ENCODE measurements at places on chromosomes 13 and 19. TPM values are rescaled to one million over a fixed set of nuclear protein-coding genes. Genes with fewer than 3 reads are reported as not detected.

- DNase-seq, result no peak
Observed at GRCh38 chr19:45526143-45526542, 18.9 kb downstream of the VASP start.

- DNase-seq, result peak; percentile 61
Observed at GRCh38 chr19:49205114-49205513, 47.5 kb downstream of the TRPM4 start.

- no peak for DNase-seq
Observed at GRCh38 chr19:1170938-1171754, 2.9 kb downstream of the SBNO2 start.

GRCh38 chr19:3544742-3545668 is 6.0 kb downstream of the TEKTIP1 start:
- peak; percentile 86 for DNase-seq

DNA sequence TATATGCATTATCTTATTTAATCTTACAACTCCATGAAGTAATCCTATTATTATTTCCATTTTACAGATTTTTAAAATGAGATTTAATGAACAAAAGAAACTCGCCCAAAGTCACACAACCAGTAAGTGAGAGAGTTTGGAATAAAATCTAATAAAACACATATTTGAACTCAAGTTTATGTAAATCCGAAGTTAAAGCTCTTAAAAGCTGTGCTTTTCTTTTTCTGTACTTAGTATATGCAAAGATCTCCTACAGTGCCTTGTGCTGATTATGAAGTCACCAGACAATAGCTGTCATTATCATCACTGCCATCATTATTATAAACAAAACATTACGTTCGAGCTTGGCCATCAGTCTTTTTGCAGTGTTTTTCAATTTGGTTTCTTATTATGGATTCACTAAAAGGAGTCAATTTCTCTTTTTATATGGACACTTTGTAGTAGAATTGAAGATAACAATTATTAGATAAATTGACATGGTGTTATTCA is 29.7 kb upstream of the ENOX1 start:
- no peak for DNase-seq

- no peak for DNase-seq
Observed at GRCh38 chr19:535017-535835, 3.7 kb downstream of the CDC34 start.

DNA sequence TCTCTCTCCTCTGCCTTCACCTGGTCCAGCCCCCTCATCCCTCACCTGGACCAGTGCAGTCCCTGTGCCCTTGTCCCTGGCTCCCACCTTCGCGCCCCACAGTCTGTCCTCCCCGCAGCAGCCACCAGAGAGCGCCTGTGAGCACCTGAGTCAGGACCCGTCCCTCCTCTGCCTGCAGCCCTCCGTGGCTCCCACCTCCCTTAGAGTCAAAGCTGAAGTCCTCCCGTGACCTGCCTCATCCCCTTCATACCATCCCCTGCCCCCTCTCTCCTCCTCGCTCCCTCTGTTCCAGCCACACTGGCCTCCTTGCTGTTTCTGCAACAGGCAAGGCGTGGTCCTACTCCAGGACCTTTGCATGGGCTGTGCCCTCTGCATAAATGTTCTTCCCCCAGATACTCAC is 10.3 kb downstream of the CELF5 start:
- DNase-seq, result peak; percentile 66

- DNase-seq, result no peak
Observed at GRCh38 chr19:29636553-29637360, 28.5 kb upstream of the PLEKHF1 start.

DNA sequence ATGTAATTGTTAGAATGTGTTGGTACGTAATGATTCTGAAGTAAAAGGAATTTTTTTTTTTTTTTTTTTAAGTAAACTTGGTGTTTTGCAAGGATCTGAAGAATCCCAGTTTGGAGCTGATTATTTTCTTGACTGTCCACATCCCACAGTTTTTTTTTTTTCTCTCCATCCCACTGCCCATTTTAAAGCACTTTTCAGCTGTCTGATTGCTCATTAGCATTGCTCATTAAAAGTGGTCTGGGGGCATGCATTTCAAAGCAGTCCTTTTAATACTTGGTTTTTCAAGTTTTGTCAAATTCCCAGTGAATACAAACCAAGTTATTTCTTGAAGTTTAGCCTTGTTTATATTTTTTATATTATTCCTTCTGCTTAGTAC is 44.1 kb downstream of the SLAIN1 start:
- no peak for DNase-seq

GRCh38 chr13:19927117-19927748 is 31.3 kb upstream of the ZMYM2 start:
- peak; percentile 75 for DNase-seq

- no peak for DNase-seq
Observed at GRCh38 chr13:79780240-79780639, 299.3 kb downstream of the NDFIP2 start.

- no peak for DNase-seq
Observed at GRCh38 chr19:28294395-28294794, 918.6 kb downstream of the UQCRFS1 start.

DNA sequence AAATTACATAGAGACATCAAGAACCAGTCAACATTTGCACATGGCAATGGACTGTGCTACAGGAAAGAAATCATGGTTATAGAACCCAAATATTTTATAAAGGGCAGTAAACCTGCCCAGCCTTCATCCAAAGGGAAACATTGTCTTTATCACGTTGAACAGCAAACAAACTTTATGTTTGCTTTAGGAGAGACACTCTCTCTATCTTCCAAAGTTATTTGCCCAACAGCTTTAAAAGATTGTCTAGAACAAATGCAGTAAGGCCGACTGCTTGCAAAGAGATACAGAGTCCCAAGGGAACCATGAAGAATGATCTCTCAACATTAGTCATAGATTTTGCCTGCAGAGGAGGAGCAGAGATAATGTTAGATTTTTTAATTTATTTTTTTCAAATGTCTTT is 1323.5 kb upstream of the SLC10A2 start:
- DNase-seq, result no peak

DNA sequence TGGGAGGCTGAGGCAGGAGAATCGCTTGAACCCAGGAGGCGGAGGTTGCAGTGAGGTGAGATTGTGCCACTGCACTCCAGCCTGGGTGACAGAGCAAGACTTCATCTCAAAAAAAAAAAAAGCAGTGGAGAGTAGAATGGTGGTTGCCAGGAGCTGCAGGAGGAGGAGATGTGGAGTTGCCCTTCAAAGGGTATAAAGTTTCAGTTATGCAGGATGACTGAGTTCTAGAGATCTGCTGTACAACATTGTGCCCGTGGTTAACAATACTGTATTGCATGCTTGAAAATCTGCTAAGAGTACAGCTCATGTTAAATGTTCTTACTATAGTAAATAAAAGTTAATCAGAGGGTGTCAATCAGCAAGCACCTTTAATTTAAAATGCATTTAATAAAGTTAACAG is 28.4 kb upstream of the LATS2 start:
- DNase-seq, result no peak

DNA sequence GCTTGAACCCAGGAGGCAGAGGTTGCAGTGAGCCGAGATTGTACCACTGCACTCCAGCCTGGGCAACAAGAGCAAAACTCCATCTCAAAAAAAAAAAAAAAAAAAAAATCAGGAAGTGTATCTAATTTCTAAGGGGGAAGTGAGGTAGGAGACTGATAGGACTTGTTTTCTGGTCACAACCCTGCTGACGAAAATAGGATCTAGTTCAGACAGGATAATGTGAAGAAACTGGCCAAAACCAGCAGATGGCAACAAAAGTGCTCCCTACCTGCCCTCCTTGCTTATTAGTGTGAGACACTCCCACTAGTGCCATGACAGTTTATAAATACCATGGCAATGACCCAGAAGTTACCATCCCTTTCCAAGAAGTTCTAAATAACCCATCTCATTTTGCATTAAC is 36.0 kb upstream of the KPNA3 start:
- DNase-seq, result peak; percentile 51

DNA sequence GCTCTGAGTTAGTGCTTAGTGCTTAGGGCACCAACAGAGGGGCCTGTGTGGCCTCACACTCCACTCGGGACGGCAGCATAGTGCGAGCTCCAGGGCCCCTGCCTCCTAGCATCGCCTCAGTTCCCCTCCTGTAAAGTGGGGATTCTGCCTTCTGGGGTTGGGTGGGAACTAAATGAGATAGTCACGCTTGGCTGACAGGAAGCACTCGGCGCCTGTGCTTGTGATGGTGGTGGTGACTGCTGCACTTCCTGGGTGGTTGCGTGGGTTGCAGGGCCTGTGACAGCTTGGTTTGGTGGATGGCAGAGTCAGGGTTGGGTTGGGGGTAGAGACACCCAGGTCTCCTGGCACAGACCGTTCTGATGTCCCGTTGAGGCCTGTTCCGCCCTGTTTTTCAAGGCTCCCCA is 7.7 kb downstream of the PLEKHF1 start:
- DNase-seq, result peak; percentile 30

DNA sequence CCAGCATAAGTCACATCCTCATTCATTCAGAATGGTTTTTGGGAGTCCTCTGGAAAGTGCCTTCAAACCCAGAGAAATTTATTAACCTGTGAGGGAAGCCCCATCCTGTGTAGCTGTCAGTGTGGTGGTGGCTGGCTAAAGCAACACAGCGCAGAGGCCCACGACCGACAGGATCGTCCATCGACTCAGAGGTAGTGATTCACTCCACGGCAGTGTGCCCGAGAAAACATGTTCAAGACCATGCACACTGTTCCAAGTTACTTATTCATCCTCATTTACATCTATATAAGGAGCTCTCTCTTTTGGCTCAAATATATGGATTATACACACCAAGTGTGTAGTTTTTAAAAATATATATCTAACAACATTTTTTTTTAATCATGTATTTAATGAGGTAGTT is 96.3 kb upstream of the SLC15A1 start:
- DNase-seq, result no peak

DNA sequence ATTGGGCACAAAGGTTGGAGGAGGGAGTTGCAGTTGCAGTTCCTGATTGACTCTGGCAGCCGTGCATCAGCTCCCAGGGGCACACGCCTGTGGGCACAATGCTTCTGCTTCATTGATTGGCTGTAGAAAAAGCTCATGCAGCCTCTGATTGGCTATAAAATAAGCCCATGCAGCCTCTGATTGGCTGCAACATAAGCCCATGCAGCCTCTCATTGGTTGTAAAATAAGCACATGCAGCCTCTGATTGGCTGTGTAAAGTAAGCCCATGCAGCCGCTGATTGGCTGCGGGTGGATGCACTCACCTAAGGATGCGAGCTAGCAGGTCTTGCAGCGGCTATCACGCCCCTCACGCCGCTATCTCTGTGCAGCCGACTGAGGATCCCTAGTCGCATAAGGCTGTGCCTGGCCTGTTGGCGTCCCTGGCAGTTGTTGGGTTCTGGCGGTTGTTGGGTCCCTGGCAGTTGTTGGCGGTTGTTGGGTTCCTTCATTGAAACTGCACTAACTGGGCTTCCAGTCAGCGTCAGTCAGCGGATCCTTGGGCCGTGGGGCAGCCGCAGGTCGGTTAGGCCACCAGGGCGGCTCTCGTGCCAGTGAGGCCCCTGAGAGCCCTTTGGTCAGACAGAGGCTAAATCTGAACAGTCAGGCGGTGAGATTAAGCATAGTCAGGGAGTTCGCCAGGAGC is at the start of gene SIGLECL1:
SIGLECL1 (plus strand) TSS at position 295 of the 682 bp plus-strand sequence. CDS start 12,993 bp downstream, outside the sequence.
- peak; percentile 68 for DNase-seq

- no peak for DNase-seq
Observed at GRCh38 chr19:12825254-12826131, 8.9 kb downstream of the RTBDN start.

GRCh38 chr13:99605420-99606323 is 104.4 kb downstream of the TM9SF2 start:
- peak; percentile 68 for DNase-seq

DNA sequence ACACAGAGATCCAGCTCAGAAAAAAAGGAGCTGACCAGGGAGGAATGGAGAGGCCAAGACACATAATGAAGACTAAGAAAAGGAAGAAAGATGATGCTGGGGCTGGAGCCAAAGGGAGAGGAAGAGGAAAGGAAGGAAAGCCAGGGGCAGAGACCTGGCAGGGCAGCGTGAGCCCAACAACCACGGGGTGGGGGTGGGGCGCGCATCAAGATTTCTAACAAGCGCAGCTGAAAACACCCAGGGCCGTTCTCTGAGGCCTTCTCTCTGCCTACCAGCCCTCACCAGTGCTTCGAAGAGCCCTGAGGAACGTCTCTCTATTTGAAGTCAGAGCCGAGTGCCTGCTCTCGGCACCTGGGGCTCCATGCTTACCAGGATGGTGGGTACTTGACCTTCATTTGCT is 23.6 kb upstream of the POU2F2 start:
- DNase-seq, result no peak

GRCh38 chr13:79548902-79549301 is 67.9 kb downstream of the NDFIP2 start:
- DNase-seq, result peak; percentile 38

DNA sequence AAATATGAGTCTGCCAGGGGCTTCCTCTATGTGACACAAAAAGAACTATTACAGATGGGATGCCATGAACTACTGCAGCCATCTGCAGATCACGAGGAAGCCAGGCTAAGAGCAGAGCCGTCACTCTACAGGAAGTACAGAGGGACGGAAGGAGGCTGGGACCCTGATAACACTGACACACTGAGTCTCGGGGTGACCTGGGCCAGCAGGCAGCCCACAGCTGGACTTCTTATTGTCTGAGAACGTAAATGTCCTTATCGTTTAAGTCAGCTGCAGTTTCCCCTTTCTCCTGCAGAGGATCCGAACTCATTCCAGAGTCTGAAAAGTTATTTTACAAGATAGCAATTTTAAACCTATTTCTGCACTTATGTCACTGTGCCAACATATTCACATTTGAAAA is 20.7 kb downstream of the PARP4 start:
- DNase-seq, result no peak

GRCh38 chr19:4791183-4792018 is at the start of gene FEM1A:
Gene FEM1A, plus strand, starts transcription at chr19:4791734. Its CDS starts 121 bp downstream, at chr19:4791855.
- peak; percentile 100 for DNase-seq

- no peak for DNase-seq
Observed at GRCh38 chr19:16363133-16363851, 38.7 kb downstream of the KLF2 start.

GRCh38 chr19:44315883-44316282 is 11.1 kb upstream of the ZNF235 start:
- DNase-seq, result no peak

DNA sequence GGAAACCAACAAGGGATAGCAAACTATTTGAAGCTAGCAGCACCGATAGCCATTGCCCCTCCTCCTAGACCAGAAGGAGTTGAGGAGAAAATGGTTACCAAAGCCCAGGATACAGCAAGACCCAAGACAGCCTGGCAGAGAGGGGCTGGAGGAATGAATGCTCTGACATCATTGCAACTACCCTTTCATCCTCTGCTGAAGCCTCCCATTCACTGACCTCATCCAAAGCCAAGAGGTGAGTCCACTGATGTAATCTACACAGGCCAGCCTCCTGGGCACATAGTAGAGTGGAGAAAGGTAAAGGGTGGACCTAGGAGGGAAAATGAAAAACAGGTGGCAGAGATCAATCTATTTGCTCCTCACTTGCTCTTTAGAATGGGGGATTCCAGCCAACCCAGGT is 42.7 kb upstream of the ZNF780A start:
- no peak for DNase-seq

The ZSCAN5B gene
- 0.18 TPM for total RNA-seq

The CNOT3 gene
- total RNA-seq, result 45.0 TPM

The CRYL1 gene
- total RNA-seq, result 3.0 TPM

The CEACAM20 gene
- total RNA-seq, result not detected

The CBY2 gene
- total RNA-seq, result not detected

The WASF3 gene
- not detected for total RNA-seq

The CGB8 gene
- total RNA-seq, result not detected

The LRRC25 gene
- total RNA-seq, result 2.2 TPM

The ZFR2 gene
- not detected for total RNA-seq

The KLF1 gene
- total RNA-seq, result not detected

The ZNF266 gene
- total RNA-seq, result 54.3 TPM

The LPAR6 gene
- total RNA-seq, result not detected

The C2CD4C gene
- total RNA-seq, result not detected

The CYP4F22 gene
- not detected for total RNA-seq

The PTPRH gene
- not detected for total RNA-seq

The CPAMD8 gene
- not detected for total RNA-seq

The ZNF792 gene
- 11.4 TPM for total RNA-seq
